ENCODE measurements at places on chromosomes 5 and 9. TPM values are rescaled to one million over a fixed set of nuclear protein-coding genes. Genes with fewer than 3 reads are reported as not detected.

Gene LEAP2
- 0.37 TPM for polyA plus RNA-seq

Gene STX17
- 10.5 TPM for polyA plus RNA-seq

Gene CCL28
- polyA plus RNA-seq = 0.30 TPM

Gene PRR16
- polyA plus RNA-seq = 4.0 TPM

Gene BTNL8
- polyA plus RNA-seq = not detected

Gene DPYSL3
- 20.6 TPM for polyA plus RNA-seq

Gene PCDHAC2
- not detected for polyA plus RNA-seq

Gene FOXD4L5
- 0.04 TPM for polyA plus RNA-seq

Gene TNC
- 12.5 TPM for polyA plus RNA-seq

Gene SLC34A3
- polyA plus RNA-seq = not detected

Gene MARVELD2
- polyA plus RNA-seq = 0.55 TPM

Gene IL5
- polyA plus RNA-seq = not detected

Gene ZNF879
- 2.3 TPM for polyA plus RNA-seq

Measured in heart left ventricle (tissue), 16 donors.